Pericardium fibroblast (primary cell): ENCODE measurements at places on chromosomes 1 and 21. TPM values are rescaled to one million over a fixed set of nuclear protein-coding genes. Genes with fewer than 3 reads are reported as not detected.

CFAP45 gene
- total RNA-seq = 0.12 TPM in 1 of 2 replicates, not detected in the other

IVL gene
- not detected in 2 replicates for total RNA-seq

PLA2G2D gene
- not detected in 2 replicates for total RNA-seq

KCNK2 gene
- total RNA-seq = 0.23 and 17.9 TPM in 2 replicates

ECM1 gene
- 17.6 and 32.3 TPM in 2 replicates for total RNA-seq

KRTAP19-3 gene
- not detected in 2 replicates for total RNA-seq

CACNA1E gene
- total RNA-seq = not detected in 2 replicates
